Dorsolateral prefrontal cortex (tissue), 122 donors: ENCODE measurements at places on chromosomes 16 and 17.

DNA sequence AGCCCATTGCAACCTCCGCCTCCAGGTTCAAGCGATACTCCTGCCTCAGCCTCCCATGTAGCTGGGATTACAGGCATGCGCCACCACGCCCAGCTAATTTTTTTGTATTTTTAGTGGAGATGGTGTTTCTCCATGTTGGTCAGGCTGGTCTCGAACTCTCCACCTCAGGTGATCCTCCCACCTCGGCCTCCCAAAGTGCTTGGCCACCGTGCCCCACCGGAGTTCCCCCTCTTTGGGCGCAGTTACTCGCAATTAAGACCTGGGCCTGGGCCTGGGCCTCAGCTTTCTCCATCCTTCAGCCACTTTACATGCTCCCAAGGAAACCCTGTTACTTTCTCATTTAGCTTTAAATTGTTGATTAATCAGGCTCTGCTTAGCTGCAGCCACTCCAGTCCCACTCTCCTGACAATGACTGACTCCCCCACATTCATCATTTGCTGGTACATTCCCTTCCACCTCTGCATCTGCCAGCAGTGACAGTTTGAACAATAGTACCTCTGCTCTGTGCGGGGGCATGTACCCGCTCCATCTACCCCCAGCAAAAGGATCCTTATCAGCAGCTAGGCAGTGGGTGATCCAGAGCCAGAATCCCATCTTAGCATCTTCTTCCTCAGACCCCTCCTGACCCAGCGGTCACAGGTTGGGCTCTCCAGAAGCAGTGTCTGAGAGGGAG is 47.2 kb upstream of the SLC47A1 start:
- no peak for DNase-seq

- DNase-seq: no peak
Measured at GRCh38 chr17:7222093-7222971, 2.6 kb downstream of the ACADVL start.

- DNase-seq: no peak
Measured at GRCh38 chr17:55283256-55283965, 18.7 kb downstream of the HLF start.

GRCh38 chr16:11978080-11978479 is 1.5 kb downstream of the SNX29 start:
- no peak for DNase-seq

- no peak for DNase-seq
Measured at GRCh38 chr16:24088767-24089166, 167.4 kb upstream of the CACNG3 start.
